ENCODE measurements at places on chromosomes 16 and 17. TPM values are rescaled to one million over a fixed set of nuclear protein-coding genes. Genes with fewer than 3 reads are reported as not detected.

- DNase-seq = peak; percentile 57
These were observed 605 bp downstream of the MRTFB start for GRCh38 chr16:14071576-14072271.

- DNase-seq = no peak
These were observed 62.8 kb downstream of the CACNG1 start for GRCh38 chr17:67107171-67107570.

GRCh38 chr16:51987519-51987918 lies 559.4 kb downstream of the TOX3 start:
- no peak for DNase-seq

DNA sequence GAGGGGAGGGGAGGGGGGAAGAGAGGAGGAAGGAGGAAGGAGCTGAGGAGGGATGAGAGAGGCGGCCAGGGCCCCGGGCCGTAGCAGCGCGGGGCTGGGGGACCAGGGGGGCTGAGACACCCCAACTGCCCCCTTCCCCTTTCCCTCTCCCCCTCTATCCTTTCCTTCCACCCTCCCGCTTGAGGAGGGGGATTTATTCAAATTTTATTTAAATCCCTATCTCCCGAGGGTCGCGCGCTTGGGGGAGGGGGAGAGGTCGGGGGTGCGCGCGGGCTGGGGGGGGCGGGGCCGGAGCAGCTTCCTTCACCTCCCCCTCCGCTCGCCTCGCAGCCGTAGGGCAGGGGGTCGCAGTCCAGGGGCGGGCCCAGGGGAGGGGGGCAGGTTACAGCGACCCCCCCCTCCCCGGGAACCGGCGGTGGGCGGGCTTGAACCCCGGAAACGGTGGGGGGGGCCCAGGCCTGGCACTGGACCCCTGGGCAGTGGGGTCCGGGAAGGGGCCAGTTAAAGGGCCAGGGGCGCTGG lies at the start of gene FBXL19:
Gene FBXL19 (plus strand): TSS at position 19 of the 522 bp plus-strand sequence. CDS start 2,183 bp downstream, outside the sequence.
- DNase-seq = no peak

DNA sequence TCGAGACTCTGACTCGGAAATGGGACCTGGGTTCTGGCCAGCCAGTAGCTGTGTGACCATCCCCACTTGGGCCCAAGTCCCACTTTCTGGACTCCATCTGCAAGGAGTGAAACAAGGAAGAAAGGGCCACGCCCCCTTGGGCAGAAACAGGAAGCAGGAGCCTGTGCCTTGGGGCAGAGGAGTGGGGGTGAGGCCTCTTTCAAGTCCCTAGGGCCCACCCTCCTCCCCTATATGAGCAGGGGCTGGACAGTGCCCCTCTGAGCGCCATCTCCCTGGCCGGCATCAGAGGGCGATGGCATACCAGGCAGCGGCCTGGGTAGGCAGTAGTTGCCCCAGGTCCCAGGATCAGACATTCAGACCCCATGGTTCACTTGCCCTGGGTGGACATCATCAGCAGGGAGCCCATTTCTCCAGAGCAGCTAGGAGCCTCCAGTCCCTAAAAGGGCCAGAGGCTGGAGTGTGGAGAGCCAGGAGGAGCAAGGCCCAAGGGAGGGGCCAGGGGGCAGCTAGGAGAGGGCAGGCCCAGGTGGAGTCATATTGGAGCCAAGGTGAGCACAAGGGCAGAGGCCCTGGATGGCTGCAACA lies 7.1 kb downstream of the BCAR1 start:
- peak; percentile 80 for DNase-seq

DNA sequence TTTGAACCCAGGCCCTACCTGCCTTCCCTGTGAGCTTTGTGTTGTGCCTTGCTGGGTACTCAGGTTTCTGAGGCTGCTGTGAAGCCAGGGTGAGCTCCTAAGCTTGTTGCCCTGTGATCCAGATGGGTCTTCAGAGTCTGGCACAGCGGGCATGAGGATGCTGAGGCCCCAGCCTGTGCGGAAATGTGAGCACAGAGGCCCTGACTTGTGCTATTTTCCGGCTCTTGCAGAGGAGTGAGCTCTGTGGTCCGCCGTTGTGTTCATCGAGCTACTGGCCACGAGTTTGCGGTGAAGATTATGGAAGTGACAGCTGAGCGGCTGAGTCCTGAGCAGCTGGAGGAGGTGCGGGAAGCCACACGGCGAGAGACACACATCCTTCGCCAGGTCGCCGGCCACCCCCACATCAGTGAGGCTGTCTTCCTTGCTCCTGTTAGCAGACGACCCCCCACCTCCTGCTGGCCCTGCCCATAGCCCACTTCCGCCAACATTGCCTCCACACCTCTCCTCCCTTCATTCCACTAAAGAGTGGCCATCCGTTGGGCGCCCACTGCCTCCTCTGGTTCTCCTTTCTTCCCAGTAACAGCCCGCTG lies 2.7 kb downstream of the PHKG2 start:
- DNase-seq = no peak

DNA sequence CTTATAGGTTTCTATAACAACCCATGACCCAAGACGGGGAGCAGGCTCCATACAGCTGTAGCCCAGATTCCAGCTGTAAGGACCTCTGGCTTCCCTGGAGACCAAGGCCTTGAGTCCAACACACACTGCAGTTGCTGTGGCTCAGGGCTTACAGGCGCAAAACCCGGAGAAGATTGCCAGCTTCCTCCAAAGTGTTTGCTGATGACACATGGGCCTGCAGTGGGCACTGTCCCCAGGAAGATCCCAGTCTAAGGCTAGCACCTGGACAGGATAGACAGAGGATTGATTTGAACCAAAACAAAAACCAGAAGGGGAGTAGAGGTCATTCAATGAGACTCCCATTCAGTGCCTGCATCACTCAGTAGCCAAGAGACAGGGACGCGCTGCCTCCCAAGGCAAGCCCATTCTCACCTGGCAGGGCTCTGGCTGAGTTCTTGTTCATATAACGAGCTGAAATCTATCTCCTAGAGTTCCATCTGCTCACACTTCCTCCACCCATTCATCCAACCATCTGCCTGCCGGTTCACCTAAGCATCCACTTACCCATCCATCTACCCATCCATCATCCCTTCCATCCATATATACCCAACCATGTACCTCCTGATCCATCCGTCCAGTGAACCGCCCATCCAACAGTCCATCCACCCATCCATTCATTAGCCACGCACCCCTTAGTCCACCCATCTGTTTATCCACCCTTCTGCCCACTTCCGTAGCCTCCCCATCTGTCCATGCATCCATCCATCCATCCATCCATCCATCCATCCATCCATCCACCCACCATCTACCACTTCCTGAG lies 10.2 kb downstream of the RAB11FIP4 start:
- no peak for DNase-seq

- DNase-seq = no peak
These were observed 99.9 kb upstream of the CCL2 start for GRCh38 chr17:34154961-34155730.

DNA sequence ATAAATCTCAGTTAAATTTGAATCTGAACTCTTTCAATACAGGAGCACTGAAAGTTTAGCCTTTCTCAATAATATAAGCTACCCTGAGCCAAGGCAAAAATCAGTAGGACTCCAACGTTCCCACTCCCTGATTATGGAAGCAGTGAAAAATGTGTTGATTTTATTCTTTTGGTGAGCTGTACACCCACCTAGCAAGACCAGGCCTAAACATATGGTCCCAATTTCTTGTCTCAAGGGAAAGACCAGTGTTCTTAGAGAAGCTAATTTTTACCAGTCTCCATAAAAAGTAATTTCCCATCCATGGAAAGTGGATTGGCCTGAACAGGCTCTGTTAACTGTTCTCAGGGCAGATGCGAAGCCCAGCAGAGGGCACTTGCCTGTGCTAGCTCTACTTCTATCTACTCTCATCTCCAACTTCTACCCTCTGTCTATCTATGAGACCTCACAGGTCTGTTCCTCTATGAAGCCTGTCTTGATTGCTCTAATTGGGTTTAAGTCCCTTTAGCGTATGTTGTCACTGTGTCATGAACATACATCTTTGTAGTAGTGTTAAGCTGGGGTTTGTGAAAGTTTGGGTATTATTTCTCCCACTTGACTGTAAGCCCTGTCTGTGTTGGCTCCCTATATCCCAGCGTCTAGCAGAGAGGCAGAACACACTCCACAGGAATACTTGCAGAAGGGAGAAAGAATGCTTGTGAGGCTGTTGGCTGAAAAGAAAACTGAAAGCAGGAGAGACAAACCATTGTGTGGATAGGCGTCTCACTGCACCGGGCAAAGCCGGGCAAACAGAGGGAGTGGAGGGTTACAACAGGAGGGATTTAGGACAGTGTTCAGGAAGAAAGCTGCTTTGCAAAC lies 167.1 kb upstream of the MAF start:
- DNase-seq = no peak

DNA sequence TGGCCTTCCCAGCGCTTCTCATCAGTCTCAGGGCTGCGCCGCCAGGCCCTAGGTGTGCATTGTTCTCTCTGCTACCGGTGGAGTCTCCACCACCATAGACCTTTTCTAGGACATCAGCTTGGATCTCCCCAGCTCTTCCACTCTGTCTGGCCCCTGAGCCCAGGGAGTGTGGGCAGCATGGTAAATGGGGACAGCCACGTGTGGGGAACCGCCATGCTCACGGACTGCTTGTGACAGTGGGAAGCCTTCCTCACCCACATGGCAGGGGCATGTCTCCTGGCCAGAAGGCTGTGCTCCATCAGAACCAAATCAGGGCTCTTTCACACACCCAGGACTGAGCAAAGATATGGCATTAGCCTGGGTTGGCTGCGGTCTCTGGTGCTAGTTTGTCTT lies 51.3 kb downstream of the TNFRSF13B start:
- DNase-seq = no peak

GRCh38 chr16:88713568-88714419 lies 7.5 kb downstream of the CTU2 start:
- DNase-seq = no peak

Gene GPR179
- total RNA-seq = not detected

Gene VPS35L
- 34.3 TPM for total RNA-seq

Gene CLEC18B
- 0.55 TPM for total RNA-seq

Gene KRTAP3-1
- not detected for total RNA-seq

Gene WNK4
- total RNA-seq = not detected

All from left cardiac atrium (tissue), 4 donors.